ENCODE measurements at places on chromosomes 13 and 19. TPM values are rescaled to one million over a fixed set of nuclear protein-coding genes. Genes with fewer than 3 reads are reported as not detected.

Gene GSX1
- total RNA-seq = under 0.01 TPM

Gene SOX1
- 13.0 TPM for total RNA-seq

Gene SBK2
- not detected for total RNA-seq

Gene GMIP
- total RNA-seq = 19.7 TPM

Gene ZNF225
- 11.3 TPM for total RNA-seq

Gene ZNF606
- total RNA-seq = 48.9 TPM

Gene IL11
- total RNA-seq = under 0.01 TPM

Gene TSSK6
- 1.2 TPM for total RNA-seq

Gene TLE6
- 0.98 TPM for total RNA-seq

Gene CTXN1
- total RNA-seq = 36.6 TPM

Gene OR1I1
- total RNA-seq = not detected

Gene FUT6
- total RNA-seq = not detected

Gene ZNF491
- 9.3 TPM for total RNA-seq

Gene TMIGD2
- not detected for total RNA-seq

Gene ADGRE1
- total RNA-seq = under 0.01 TPM

Gene INSR
- 65.4 TPM for total RNA-seq

Gene CDK8
- total RNA-seq = 27.5 TPM

Gene THSD8
- 0.25 TPM for total RNA-seq

Gene MARCHF2
- total RNA-seq = 22.4 TPM

Gene LRRC4B
- total RNA-seq = 67.4 TPM

Gene ZNF426
- total RNA-seq = 13.3 TPM

Gene RAP2A
- total RNA-seq = 158 TPM

Gene POLR2I
- total RNA-seq = 41.8 TPM

Gene RDH8
- not detected for total RNA-seq

Gene BRSK1
- total RNA-seq = 81.4 TPM

Gene PLPPR3
- 72.0 TPM for total RNA-seq

Gene KCNJ14
- 1.2 TPM for total RNA-seq

Gene ZNF429
- 22.1 TPM for total RNA-seq

Gene IGSF23
- not detected for total RNA-seq

Gene ZNF784
- 3.2 TPM for total RNA-seq

Gene C13orf42
- not detected for total RNA-seq

Gene ZNF571
- 12.3 TPM for total RNA-seq

Gene FUT2
- total RNA-seq = under 0.01 TPM

Gene GFY
- 0.25 TPM for total RNA-seq

Gene CA11
- 5.2 TPM for total RNA-seq

Gene ZC3H4
- total RNA-seq = 14.0 TPM

Gene OR7A5
- not detected for total RNA-seq

Gene CYP4F3
- 0.25 TPM for total RNA-seq
